CD4-positive, alpha-beta T cell treated with Interleukin-21 for 1 hour (primary cell): ENCODE measurements at places on chromosomes 16 and 17.
A peak's percentile ranks its signal among the peaks of the same experiment; 100 is the strongest.

DNA sequence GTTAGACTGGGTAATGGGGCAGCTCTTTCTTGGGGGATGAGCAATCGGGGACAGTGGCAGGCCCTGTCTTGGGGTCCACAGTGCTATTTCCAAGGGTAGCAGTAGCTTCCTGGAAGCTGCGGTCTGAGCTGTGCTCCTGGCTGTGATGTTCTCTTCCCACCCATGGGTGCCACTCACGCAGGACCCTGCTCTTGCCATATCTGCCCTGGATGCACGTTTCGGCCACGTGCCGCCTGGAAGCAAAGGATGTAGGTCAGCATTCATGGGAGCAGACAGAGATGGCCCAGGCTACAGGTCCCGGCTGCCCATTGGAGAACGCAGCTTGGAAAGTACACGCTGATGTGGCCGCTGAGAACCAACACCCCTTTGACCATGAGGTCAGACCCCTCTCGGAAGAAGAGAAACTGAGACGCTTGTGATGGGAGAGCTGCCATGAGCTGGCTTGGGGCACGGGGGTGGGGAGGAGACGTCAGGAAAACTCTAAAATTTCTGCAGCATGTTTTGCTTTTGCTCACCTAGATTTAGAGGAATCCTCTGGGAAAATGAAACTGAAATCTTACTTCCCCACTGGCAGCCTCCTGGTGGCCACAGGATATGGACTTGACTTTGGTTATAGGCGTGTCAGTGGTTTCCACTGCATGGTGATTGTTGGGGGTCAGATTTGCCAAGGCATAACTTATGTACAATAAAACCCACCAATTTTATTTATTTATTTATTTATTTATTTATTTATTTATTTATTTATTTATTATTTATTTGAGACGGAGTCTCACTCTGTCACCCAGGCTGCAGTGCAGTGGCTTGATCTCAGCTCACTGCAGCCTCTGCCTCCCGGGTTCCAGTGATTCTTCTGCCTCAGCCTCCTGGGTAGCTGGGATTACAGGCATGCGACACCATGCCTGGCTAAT lies 36.2 kb upstream of the IRF8 start:
- DNase-seq: no peak

DNA sequence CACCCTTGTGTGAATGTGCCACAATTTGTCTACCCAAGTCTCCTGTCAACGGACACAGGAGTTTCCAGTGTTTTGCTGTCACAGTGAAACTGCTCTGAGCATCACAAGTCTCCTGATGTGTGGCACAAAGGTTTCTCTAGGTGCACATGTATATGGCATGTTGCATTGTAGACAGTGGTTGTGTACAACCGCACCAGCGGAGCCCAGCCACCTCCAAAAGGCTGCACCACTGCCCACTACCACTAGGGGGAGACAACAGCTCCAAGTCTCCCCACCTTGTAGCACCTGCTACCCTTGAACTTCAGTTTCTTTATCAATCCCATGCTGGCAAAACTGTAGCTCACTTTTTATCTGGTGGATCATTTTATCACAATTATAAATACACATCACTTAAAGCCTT lies 95.5 kb upstream of the ZNF469 start:
- no peak for DNase-seq

GRCh38 chr16:89805136-89805905 lies 11.1 kb downstream of the FANCA start:
- no peak for DNase-seq

DNA sequence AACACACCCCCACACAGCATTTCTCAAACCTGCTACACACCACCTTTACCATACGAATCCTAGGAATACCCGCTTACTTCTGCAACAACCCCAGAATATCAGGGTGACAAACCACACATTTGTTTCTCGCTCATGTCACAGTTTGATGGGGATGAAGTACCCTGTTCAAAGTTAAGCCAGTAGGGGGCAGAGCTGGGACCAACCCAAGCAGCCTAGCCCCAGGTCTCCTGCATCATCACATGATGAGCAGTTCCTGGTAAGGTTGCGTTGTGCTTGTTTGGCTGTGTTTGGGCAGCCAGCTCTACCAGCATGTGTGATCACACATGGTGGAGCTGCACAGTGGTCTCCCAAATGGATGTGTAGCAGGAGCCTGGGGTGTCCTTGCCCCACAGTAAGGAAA lies 103.6 kb upstream of the C16orf82 start:
- peak; percentile 4 for DNase-seq

GRCh38 chr16:13808102-13808501 lies 111.9 kb upstream of the ERCC4 start:
- DNase-seq: no peak

- DNase-seq: no peak
Observed at GRCh38 chr17:16980813-16981731, 9.2 kb upstream of the TNFRSF13B start.

GRCh38 chr17:80129006-80129565 lies 17.8 kb downstream of the EIF4A3 start:
- no peak for DNase-seq

DNA sequence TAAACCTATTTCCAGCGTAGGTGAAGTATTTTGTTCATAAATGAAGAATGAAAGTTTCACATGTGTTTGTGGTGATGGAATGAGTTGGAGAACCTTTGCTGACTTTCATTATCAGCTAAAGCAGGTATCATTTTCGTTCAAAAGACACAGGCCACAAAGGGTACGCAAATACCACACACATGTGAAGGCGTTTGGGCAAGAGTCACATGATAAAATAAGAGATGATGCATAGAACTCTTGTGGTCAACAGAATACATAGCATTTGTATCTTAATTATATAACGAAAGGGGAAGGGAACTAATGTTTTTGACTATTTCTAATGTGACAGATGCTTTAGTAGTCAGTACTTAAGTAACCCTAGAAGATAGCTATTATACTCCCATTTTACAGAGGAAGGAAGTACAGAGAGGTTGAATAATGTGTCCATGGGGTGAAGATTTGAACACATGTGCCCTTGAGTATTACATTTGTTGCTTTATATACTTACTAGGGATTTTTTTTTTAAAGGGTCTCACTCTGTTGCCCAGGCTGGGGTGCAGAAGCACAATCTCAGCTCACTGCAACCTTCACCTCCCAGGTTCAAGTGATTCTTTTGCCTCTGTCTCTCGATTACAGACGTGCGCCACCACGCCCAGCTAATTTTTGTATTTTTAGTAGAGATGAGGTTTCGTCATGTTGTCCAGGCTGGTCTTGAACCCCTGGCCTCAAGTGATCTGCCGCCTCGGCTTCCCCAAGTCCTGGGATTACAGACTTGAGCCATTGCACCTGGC lies 4.8 kb downstream of the RPA1 start:
- peak; percentile 35 for DNase-seq

DNA sequence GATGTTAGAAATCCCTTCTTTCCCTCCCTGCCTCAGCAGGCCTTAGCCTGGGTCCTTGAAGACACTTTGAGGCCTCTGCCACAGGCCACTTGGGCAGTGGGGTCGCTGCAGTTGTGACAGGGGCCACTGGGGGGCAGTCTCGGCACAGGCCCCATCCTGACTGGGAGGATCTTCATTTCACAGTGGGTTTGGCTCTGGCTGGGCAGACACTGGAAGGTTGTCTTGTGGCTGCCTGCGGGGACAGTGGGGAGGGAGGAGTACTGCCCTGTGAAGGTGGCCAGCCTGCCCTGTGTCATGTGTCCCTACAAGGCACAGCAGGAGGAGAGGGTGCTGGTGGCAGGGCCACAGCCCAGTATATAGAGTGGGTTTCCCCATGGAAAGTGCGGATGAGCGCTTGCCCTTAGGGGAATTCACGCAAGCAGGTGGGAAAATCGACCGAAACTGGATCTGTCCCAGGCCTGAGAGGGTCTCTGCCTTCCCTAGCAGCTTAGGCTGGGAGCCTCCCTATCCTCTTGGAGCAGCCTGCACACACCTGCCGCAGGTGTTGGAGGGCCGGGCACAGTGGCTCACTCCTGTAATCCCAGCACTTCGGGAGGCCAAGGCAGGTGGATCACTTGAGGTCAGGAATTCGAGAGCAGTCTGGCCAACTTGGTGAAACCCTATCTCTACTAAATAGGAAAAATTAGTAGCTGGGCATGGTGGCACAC lies 28.8 kb downstream of the GINS2 start:
- DNase-seq: peak; percentile 60

DNA sequence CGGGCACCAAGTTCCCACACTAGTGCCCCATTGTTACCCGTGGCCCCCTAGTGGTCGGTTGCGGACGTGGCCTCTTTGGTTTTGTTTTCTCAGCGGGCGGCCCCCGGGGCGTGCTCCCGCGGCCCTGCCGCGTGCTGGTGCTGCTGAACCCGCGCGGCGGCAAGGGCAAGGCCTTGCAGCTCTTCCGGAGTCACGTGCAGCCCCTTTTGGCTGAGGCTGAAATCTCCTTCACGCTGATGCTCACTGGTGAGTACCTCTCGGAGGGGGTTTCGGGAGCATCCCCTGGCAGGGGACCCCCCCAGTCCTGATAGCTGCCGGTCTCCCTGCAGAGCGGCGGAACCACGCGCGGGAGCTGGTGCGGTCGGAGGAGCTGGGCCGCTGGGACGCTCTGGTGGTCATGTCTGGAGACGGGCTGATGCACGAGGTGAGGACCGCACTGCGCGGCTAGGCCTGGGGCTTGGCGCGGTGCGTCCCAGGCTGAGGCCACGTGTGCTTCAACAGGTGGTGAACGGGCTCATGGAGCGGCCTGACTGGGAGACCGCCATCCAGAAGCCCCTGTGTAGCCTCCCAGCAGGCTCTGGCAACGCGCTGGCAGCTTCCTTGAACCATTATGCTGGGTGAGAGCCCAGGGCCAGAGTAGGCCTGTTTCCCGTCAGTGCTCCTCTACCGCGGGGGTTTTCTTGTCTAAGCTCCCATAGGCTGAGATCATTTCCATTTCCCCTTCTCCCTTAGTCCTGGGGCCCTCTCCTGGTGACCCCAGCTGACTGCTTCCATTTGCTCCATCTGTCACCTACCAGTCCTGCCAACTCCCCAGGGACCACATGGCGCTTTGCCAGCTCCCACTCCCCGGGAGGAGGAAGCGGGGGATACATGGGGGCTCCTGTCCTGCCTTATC lies 1.7 kb downstream of the SPHK1 start:
- peak; percentile 87 for DNase-seq

DNA sequence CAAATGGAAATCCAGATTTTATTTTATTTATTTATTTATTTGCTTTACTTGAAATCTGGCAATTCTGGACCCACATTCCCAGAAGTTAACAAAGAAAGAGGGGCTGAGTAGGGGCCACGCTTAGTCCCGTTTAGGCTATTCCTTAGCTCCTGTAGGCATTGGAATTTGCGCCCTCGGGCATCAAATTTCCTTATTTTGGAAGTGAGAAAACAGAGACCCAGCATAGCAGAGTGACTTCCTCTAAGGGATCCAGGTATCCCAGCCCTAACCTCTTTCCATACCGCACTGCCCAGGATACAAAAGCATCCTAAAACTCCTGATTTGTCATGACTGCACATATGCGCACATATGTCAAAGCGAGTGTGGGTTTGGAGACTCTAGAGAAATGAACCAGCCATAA lies 19.0 kb upstream of the SMG1 start:
- no peak for DNase-seq

GRCh38 chr16:25988882-25989281 lies 297.1 kb downstream of the HS3ST4 start:
- DNase-seq: no peak

DNA sequence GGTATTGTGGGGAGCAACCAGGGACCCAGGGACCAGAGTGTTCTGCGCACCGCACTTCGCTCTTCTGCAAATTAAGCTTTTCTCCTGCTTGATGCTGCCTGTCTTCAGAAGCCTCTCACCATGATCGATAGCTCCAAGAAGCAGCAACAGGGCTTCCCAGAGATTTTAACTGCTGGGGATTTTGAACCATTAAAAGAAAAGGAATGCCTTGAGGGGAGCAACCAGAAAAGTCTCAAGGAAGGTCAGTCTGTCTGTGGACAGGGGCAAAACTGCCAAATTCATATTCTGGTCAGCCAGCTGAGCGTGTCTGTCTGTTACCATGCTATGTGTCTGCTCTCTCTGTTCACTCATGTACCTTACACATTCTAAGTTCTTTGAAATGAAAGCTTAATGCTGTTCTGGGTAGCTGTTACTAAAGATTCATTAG lies 115.7 kb downstream of the MRTFB start:
- DNase-seq: no peak

DNA sequence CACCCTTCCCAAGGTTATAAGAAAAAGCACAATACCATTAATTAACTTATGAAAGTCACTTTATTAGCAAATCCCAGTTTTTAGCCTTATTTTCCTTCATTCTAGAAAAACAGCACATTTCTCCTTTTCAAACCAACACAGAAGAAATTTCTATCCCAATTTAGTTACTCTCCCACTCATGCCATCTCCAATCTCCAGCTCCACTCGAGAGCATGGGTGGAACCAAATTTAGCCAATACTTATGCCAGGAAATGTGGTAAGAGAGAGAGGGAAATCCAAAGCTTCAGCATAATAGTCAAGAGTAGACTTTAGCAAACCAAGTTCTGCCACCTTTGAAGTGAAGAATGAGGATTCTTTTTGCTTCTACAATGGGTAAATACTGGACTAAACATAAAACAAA lies 288.8 kb downstream of the KIF2B start:
- DNase-seq: no peak

DNA sequence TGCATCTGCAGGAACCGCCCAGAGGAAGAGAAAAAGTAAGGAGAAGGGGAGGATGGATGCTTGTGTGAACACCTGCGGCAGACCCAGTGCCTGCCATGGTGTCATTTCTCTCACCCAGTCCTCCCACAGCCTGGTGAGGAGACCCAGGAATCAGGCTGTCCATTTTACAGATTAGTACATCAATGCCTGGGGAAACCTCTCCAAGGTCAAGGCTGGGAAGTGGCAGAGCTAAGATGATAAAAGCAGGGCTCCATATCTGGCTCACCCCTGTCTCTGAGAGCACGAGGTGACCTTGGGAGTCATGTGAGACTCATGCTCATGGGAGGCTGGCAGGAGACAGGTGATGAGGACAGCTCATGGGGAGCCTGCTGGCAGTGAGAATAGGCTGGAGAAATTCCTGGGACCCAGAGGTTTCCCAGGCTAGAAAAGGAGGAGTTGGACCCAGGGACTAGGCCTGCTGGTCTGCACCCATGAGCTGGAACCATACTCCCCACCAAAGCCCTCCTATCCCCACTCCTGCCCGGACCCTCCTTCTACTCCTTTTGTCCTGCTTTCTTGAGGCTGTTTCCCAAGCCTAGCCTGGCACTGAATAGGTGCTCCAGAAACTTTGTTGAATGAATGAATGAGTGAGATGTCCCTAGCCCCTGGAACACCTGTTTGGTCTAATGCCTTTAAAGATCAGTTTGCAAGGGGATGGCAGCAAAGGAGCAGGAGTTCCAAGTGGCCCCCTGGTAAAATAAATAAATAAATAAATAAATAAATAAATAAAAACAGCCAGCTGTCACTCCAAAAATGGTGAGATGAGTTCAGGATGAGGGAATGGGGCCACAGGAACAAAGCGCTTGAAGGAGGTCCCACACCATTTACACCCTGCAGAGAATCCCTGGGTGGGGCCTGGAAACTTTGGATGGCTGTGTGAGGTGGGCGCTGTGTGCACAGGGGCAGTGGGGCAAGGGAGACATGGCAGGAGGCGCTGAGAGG lies 1.6 kb downstream of the ZNF629 start:
- DNase-seq: no peak
